Vein endothelial cell (primary cell): ENCODE measurements at places on chromosomes 16 and 17. TPM values are rescaled to one million over a fixed set of nuclear protein-coding genes. Genes with fewer than 3 reads are reported as not detected.

OR1A1 gene
- not detected in 2 replicates for total RNA-seq

ERCC4 gene
- 10.1 and 10.9 TPM in 2 replicates for total RNA-seq

NPIPB13 gene
- 0.96 and 3.6 TPM in 2 replicates for total RNA-seq

RCVRN gene
- not detected in 2 replicates for total RNA-seq

KCNJ12 gene
- 0.33 and 1.9 TPM in 2 replicates for total RNA-seq

GRAP gene
- 39.5 and 85.6 TPM in 2 replicates for total RNA-seq

NXN gene
- 61.4 and 94.7 TPM in 2 replicates for total RNA-seq

IRF8 gene
- under 0.01 and 0.10 TPM in 2 replicates for total RNA-seq

CCL17 gene
- not detected in 2 replicates for total RNA-seq

KRT27 gene
- not detected in 2 replicates for total RNA-seq
